ENCODE measurements at places on chromosomes 2 and 18.

DNA sequence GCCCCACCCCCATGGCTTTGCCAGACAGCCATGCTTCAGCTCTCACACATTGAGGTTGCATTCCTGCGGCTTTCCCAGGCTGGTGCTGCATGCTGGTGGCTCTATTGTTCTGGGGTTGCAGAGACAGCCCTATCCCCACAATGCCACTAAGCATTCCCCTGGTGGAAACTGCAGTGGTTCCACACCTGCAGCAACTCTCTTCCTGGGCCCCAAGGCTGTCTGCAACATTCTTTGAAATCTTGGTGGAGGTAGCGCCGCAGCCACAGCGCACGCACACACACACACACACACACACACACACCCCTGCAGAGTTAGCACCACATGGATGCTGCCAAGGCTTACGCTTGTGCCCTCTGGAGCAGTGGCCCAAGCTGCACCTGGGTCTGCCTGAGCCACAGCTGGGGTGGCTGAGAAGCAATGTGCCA lies 21.4 kb downstream of the SFXN5 start:
- no peak for DNase-seq

DNA sequence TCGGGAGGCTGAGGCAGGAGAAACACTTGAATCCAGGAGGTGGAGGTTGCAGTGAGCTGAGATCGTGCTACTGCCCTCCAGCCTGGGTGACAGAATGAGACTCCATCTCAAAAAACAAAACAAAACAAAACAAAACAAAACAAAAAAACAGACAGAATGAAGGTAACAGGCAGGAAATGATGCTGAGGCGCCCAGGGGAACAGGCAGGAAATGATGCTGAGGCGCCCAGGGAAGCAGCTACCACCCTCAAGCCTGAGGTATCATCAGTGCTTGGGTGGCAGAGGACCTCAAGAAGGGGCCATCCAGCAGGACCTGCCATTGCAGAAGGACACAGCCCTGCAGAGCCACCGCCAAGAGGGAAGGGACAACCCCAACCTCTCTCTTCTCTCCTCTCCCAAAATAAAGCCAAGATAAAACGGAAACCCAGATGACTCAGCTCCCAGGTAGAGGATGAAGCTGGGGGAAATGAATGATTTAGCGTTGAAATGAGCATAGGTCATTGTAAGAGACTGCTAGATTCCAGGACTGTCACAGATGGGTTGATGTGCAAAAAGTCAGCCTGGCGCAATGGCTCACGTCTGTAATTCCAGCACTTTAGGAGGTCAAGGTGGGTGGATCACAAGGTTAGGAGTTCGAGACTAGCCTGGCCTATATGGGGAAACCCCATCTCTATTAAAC lies 19.3 kb downstream of the SOWAHC start:
- no peak for DNase-seq

DNA sequence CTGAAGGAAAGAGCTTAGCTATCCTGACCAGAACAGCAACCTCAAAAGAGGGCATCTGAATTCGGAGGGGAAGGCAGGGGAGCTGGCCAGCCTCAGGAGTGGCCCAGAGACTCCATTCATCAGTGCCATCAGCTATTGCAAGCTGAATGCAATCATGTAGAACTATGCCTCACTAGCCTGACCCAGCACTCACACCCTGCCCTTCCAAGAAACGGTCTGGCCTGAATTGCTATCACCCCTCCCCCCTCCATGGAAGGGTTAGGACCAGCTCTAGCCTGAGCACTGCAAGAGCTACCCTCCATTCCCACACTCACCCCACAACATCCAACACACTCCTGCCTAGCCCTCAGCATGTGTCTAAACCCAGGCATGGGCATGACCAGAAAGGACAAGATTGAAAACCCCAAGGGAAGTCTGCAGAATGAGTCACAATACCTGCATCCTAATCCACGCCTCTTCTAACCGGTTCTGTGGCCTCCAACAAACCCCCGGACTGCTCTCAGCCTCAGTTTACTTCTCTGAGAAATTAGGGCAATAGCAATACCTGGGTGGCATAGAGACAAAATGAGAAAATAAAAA lies 120.3 kb downstream of the BCL11A start:
- DNase-seq, result no peak

DNA sequence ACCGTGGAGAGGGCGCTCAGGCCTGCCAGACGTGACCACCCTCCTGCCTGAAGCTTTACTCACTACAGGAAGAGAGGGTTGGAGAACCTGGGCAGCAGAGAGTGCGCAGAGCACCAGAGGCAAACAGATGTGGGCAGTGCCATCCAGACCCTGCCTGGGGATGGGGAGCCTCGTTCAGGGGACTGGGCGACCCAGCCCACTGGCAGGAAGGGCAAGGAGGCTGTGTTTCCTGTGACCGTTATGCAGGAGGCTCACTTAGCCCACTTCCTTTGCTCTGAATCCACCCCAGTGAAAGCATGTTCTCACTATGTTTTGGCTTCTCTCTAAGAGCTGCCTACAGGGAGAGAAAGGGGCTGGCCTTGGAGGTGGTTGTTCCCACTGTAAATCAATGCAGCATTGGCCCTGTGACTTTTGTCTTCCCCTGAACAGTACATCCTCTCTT lies 23.0 kb upstream of the ACKR3 start:
- no peak for DNase-seq

DNA sequence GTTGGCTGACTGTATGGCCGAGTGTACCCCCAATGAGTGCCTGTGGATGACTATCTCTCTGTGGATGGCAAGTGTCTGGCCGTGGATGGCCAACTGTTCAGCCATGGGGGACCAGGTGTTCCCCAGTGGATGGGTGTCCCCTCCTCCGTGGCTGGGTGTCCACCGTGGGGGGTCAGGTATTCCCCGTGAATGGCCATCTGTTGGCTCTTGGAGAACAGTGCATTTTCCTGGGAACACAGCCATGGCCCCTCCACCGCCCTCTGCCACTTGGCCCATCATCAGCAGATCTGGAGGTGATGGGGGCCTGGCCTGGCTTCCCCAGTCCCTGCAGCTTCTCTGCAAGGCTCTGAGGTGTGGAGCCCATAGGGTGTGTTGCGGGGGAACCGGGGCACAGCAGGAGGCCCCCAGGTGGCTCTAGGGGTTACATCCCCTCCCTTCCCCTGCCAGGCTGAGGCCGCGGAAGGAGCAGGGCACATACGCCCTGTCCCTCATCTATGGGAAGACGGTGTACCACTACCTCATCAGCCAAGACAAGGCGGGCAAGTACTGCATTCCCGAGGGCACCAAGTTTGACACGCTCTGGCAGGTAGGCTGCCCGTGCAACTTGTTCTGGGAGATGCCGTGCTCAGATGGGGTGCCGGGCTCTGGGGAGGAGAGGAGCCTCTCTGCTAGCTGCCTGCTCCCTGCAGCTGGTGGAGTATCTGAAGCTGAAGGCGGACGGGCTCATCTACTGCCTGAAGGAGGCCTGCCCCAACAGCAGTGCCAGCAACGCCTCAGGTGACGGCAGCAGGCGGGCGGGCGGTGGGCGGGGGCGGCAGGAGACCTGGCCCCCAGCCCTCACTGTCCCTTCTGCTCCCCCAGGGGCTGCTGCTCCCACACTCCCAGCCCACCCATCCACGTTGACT lies 19.3 kb downstream of the ZAP70 start:
- no peak for DNase-seq

DNA sequence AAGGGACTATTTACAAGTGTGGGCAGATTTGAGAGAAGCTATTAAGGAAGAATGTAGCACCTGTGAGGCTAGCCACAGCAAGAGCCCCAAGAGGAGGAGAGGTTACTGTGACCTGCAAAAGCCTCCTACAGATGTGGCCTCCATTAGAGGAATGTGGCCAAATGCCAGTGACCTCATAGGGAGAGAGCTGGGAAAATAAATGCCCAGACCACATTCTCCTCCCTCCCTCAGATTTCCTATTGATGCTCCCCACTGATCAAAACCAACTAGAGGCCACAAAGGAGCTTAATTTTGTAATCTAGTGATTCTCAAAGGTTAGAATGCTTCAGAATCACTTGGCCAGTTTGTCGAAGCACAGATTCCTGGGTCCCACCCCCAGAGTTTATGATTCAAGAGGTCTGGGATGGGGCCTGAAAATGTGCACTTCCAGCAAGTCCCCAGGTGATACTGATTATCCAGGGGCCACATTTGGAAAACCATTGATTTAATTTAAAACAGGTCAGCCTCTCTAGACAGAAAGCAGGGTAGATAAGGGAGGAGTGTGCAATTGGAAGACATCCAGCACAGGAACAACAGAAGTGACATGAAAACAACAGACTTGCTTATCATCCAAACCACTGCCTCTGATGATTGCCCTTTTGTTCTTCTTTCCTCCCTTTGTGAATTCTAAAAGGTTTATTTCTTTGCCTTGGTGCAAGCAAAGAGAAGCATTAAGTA lies 61.2 kb upstream of the RBBP8 start:
- DNase-seq, result peak; percentile 34

GRCh38 chr2:226554701-226555100 lies 244.9 kb downstream of the IRS1 start:
- peak; percentile 45 for DNase-seq

GRCh38 chr18:41646915-41647620 lies 308.0 kb upstream of the PIK3C3 start:
- no peak for DNase-seq

DNA sequence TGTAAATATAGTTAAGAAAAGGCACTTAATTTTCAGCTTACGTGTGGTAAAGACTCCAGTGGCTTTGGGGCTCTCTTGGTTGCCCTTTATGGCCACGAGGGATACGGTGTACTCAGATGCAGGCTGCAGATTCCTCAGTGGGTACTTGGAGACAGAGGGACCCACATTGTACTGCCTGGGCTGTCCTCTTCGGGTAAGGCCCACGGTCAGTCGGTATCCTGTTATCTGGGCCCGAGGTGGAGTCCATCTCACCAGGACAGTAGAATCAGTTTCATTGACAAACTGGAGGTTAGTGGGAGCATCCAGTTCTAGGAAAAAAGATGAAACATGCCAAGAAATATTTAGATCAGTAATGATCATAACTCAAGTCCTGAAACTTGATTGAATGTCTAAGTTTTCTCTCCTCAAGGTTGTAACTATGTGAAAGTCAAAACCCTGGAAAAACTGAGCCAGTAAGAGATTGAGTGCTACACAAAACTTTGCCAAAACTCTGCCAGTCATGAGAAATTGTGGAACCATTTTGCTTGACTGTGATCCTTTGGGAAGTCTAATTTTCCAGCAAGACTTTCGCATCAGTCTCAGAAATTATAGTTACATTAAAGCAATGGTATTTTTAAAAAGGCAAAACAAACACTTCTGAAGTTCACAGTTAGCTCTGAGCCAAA lies 31.4 kb downstream of the FN1 start:
- DNase-seq, result no peak

DNA sequence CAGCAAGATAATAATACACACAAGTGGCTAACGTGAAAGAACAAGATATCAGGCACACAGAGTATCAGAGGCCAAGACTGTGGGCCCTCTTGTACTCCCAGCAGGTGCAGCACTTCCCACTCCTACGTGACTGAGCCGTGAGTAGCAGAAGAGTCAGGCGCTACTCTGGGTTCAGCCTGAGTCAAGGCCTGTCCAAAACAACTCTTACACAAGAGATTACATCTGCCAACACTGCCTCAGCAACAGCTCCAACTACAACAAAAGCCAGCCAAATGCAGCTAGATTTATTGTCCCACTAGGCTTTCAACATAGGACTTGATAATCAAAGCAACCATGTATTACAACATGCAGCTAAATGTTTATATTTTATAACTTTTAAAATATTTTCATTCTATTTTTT lies 56.2 kb downstream of the ITSN2 start:
- peak; percentile 90 for DNase-seq

GRCh38 chr2:230537531-230537976 lies 121.6 kb downstream of the SP100 start:
- no peak for DNase-seq

- DNase-seq, result no peak
These were observed 1123.3 kb upstream of the ACVR2A start for GRCh38 chr2:146721486-146721885.

- no peak for DNase-seq
These were observed 3.1 kb downstream of the NEU4 start for GRCh38 chr2:241811952-241812729.

DNA sequence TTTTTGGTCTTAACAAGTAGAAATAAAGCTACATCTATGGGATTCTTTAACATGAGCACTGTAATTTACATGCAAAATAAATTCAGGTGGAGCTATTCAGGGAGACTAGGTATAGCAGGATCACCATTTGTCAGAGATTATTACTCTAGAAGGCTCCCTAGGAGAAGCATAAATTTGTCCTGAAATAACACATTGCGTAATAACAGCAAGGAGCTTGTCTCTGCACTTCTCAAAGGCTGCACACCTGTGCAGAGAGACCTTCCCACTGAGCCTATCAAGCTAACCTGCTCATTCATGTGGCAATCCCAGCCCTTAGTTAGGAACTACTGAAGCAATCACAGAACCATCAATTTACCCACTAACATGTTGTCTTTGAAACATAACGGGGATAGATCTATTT lies 437.4 kb upstream of the MC4R start:
- no peak for DNase-seq

- DNase-seq, result no peak
These were observed 44.5 kb downstream of the LDLRAD4 start for GRCh38 chr18:13262839-13263691.

DNA sequence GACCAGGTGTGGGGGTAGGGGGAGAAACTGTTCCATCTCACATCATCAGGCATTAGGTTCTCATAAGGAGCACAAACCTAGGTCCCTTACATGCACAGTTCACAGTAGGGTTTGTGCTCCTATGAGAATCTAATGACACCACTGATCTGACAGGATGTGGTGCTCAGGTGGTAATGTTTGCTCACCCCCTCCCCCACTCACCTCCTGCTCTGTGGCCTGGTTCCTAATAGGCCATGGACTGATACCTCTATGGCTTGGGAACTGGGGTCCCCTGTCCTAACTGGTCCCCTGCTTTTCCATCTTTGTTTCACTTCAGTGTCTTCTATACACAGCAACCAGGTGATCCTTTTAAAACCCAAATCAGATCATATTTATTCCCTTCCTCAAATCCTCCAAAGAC lies 267.8 kb downstream of the TNS1 start:
- DNase-seq, result no peak

- peak; percentile 45 for DNase-seq
These were observed 254.6 kb downstream of the LOXHD1 start for GRCh38 chr18:46402396-46402795.

GRCh38 chr2:15730545-15731212 lies 139.0 kb downstream of the DDX1 start:
- peak; percentile 92 for DNase-seq

- DNase-seq, result no peak
These were observed 2.8 kb downstream of the SP9 start for GRCh38 chr2:174337337-174338146.

GRCh38 chr18:13253786-13254688 lies 35.5 kb downstream of the LDLRAD4 start:
- DNase-seq, result no peak
